NCI-H1417 (cell line): ENCODE measurements at places on chromosomes 6 and 20.

- no peak for DNase-seq
Observed at GRCh38 chr6:150527100-150527499, 72.6 kb upstream of the PLEKHG1 start.

- DNase-seq: no peak
Observed at GRCh38 chr6:158337332-158337731, 25.1 kb downstream of the TULP4 start.

GRCh38 chr6:111258615-111259088, 171.3 kb downstream of the SLC16A10 start:
- DNase-seq: no peak

GRCh38 chr6:658244-658643, 1.3 kb upstream of the HUS1B start:
- DNase-seq: no peak

GRCh38 chr20:61263084-61263695, 11.1 kb downstream of the CDH4 start:
- DNase-seq: peak; percentile 36

- DNase-seq: no peak
Observed at GRCh38 chr20:52075400-52075799, 116.2 kb downstream of the ZFP64 start.

DNA sequence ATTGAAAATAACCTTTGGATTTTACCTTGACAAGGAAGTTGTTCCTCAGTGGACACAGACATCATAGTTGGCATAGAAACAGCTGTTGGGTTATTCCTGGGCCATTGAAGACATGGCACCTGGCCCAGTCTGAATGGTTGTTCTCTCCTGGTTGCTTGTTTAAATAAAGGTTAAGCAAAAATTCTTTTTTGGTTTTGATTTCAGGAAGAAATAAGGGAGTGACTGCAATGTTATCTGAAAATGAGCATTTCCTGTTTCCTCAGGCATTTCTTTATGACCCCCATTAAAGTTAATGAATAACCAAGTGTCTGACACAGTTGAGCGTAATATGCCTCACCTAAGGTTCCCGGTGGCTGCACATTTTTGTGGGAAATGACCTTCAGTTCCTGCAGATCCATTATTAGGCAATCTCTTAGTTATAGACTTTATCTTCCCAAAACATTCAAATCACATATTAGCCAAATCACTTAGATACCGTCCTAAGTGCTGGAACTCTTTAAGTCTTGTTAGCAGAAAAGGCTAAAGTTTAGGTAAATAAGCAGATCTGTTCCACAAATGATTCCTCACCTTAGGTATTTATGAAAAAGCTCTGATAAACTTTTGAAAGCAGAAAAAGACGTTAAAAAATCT, 648.7 kb upstream of the FLRT3 start:
- DNase-seq: no peak

DNA sequence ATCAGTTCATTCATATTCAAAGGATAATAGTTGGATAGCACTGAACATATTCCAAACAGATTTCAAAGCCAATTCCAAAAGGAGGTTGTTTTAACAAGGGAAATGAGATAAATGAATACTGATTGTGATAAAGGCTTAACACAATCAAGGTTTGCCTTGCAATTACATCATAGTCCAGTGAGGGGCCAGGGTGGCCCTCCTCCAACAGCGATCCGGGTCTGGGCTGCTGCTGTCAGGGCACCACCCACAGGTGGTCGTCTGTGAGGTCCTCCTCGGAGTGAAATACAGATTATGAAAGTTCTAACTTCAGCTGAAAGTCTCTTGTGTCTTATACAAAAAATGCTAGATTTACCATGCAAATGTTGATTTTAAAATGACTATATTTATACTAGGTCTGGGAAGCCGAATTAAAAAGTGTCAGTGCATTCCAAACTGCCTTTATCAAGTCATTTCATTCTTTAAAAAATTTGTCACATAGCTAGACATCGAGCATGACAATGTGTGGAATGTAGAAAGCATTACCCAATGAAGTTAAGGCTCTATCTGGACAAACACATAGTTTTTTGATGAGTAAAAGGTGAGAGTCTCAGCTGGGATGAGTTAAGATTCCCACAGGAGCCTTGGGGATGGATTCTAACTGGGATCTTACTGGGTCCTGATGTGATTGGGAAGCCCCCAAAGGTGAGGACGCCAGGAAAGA, 65.9 kb upstream of the SLC22A23 start:
- no peak for DNase-seq

GRCh38 chr6:168916576-168917211, 337.0 kb downstream of the THBS2 start:
- DNase-seq: no peak

- no peak for DNase-seq
Observed at GRCh38 chr20:12775041-12775440, 233.7 kb upstream of the SPTLC3 start.

GRCh38 chr20:2093883-2094282, 7.7 kb upstream of the STK35 start:
- DNase-seq: peak; percentile 27

DNA sequence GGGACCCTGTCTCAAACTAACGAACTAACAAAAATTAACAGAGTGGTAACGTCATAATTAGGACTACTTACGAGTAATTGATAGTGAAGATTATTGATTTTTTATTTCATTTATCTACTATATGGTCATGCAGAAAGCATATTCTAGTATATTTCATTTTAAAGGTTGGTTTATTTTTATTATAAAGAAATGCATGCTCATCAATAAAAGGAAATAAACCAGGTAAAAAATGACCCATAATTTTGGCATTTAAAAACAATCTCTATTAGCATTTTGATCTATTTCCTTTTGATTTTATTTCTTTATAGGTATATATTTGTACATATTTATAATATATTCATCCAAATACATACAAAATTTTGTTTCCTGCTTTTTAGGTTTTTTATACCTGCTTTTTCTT, 401.4 kb upstream of the ID4 start:
- no peak for DNase-seq

GRCh38 chr6:111664565-111665030, 58.9 kb upstream of the TRAF3IP2 start:
- DNase-seq: no peak

DNA sequence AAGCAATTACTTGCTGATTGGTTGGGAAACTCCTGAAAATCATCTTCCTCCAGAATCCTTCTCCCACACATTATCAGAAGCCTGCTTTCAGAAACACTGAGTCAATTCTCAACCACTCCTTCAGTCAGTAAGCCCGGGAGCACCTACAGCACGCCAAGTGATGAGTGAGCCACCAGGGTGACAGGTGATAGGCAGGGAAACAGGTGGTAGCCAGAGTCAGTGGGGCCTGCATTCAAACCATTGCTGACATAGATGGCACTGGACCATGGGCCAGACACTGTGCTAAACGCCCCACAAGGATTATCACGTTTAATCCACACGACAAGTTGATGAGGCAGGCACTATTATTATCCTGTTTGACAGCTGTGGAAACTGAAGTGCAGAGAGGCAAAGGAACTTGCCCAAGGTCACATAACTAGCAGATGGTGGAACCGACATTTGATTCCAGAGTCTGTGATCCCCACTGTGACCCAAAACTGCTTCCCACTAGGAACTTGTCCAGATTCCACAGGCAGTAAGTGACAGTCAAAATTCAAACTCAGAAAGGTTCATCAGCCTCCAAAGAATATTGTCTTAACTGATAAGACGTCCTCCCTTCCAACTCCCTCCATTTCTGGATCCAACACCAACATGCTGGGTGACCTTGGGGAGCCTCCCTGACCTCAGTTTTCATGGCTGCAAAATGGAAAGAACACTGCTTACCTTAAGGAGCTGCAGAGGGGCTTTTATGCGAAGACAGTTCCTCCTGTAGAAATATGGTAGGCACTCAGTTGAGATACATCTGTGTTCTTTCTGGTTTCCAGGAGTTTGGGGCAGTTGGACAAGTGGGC, 23.9 kb upstream of the TOP1 start:
- DNase-seq: no peak

DNA sequence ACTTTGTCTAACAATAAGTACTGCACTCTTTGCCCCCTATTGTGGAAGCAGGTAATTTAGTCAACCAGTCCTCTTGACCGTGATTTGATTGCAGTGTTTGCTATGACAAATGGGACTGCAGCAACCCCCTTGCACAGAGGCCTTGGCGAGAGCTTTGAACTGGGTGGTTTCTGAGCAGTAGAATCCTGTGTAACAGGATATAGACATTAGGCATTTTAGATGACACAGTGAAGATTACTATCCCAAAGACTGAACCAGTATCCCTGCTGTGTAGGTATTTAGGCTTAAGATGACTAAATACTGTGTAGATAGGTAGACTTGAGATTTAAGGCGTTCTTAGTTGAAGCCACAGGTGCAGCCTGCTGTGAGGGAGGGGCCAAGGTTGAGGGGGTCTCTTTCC, 9.9 kb downstream of the DNMT3B start:
- no peak for DNase-seq

DNA sequence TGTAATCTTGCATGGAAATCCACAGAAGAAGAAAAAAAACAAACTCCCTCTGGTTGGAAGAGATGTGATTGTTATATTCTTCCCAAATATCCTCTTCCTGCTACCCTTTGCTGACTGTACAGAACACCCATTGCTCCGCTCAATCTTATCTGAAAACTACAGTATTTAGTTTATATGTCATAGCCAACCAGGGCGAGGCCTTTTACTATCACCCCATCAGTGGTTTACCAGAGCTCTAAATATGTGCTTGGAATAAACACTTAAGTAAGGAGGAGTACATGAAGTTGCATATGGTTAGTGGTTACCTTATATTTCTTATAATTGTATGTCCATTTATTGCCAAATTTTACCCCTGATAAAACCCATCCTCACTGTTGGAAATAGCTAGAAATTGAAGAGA, 12.2 kb downstream of the PRL start:
- no peak for DNase-seq

DNA sequence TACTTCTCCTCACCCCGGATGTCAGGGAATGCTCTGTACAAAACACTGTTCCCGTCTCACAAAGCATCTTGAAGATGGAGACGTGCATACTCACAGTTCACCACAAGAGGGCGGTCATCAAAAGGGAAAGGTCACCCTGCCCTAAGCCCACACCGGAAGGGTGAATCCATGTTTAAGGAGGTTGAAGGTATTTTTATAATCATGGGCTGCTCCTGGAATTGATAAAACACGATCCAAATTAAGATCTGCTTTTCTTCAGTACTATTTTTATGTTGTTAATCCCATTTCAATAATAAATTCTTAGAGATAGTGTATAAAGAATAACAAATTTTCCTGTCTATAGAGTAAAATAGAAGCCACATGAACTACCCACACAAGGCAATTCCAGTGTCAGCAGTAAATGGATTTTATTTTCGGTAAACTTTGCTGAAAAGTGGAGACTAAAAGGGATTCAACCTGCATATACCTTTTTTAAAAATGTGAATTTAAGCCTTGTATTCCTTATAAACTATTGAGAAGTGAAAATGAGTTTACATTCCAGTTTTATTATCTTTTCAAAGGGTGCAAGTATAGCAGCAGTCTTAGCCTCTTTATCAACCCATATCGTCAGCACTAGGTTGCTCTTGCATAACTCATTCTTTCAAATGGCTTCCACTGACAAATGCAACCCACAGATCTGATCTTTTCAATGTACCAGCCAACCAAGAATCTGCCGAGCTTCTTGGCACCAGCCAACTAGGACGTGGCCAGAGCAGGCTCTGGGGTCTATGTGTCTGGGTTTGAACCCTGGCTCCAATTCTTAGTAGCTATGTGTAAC, 79.7 kb upstream of the MBOAT1 start:
- peak; percentile 93 for DNase-seq

DNA sequence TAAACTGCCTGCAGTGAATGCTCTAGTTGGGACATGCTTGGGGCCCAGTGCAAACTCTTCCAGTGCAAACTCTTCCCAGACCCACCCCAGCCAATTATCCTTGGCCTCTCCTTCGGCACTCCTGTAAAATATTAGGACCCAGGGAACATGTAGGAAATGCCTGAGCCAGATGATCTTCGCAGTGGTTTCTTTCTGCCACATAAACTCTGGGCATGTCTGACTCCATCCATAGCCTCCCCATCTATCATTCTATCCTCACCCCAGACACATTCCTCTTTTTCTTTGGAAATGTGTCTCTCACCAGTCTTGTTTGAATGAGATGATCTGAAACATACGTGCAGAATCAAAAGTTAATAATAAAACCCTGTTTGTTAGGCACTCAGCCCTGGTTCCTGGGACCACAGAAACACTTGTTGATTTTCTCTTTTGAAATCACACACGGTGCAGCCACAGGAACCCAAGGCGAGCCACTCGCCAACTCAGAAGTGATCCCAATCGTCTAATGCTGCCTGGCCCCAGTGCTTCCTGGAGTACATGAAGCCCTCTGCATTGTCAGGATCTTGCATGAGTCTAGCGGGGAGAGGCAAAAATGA, 108.9 kb upstream of the CST7 start:
- DNase-seq: no peak

GRCh38 chr6:17965397-17965796, 22.0 kb downstream of the KIF13A start:
- DNase-seq: no peak

GRCh38 chr6:36590237-36590636, 3.9 kb upstream of the SRSF3 start:
- DNase-seq: no peak

DNA sequence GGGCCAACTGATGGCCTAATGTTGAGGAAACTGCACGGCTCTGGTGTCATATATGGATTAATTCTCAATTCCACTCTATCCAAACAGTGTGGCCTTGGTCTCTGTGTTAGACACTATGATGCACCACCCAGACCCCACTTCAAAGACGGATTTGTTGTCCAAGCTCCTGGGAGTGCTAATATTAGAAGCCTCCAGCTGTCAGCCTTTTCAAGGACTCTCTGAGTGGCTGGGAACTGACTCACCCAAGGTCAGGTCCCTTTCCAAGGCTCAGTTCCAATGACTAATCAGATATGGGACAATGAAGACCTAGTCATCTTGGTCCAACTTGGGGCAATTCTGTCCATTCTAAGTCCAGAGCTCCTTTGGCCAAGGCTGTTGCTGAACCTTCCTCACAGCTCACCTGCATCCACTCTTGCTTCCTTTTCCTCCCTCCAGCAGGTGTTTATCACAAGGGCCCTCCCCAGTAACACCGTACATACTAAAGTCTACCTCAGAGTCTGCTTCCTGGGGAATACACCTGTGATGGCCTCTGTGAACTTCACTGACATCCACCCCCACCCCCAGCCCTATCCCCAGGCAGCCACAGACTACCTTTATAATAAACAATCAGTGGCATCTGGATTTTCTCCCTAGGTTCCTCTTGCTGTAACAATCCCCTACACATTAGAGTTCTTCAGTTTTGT, 7.2 kb upstream of the IL20RA start:
- DNase-seq: no peak

DNA sequence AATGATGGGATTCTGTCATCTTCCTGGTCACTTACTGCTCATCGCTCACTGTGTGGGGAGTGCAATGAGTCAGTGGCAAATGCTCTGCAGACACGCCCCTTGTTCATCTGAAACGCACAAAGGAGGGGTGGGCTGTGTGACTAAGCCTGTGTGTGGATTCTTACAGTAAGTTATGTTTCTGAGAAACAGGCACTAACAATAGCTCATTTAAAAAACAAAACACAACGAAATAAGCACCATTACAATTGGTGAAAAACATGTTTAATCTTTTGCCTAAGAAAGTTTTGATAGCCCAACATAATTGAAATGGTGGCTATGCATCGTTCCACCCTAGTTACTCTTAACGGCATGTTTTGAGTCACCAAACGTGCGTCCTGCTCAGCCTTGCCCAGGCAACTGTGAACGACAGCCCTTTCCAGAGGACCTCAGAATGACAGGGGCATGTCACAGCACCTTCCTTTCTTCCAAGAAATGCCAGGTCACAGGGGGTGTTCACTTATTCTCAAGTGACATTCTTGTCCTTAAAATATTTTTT, 118.4 kb upstream of the SGK1 start:
- DNase-seq: no peak

GRCh38 chr6:33783781-33784520, 5.0 kb downstream of the LEMD2 start:
- DNase-seq: no peak

GRCh38 chr6:135181333-135182070, 394 bp downstream of the MYB start:
- peak; percentile 91 for DNase-seq
